ENCODE measurements at places on chromosomes 11 and 22.

DNA sequence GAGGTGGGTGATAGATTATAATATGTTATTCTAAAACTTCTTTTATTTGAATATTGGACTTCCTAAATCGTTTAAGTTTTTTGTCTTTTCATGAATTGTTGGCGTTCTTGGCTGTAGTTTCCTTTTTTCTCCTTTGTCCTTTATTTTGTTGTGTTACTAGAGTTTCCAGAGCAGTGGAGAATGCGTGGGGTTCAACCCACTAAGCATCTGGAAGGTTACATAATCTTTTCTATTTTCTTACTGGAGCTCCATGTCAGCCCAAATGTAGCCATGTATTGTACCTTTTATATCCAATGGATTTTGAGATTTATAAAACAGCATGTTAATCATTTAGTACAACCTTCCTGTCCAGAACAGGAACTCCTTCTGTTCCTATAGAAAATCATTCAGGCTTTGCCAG lies 63.2 kb downstream of the PPP6R3 start:
- DNase-seq, result no peak

DNA sequence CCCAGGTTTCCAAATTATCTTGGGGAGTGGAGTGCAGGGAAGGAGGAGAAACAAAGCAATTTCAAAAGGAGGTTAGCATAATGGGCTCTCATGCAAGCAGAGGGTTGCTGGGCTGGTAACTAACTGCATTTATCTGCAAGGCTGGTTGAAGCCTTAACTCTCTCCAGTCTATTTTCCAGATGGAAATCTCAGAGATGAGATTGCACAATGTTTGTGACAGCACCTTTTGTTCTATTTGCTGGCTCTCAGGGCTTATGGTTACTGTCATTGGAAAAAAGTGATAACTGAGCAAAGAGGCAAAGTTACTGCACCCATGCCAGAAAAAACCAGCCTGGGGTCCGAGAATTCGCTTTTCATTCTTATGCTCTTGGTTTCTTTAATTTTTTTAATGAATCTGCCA lies 33.2 kb downstream of the ABCC8 start:
- DNase-seq, result no peak

- no peak for DNase-seq
Measured at GRCh38 chr11:7640816-7641215, 32.5 kb downstream of the CYB5R2 start.

DNA sequence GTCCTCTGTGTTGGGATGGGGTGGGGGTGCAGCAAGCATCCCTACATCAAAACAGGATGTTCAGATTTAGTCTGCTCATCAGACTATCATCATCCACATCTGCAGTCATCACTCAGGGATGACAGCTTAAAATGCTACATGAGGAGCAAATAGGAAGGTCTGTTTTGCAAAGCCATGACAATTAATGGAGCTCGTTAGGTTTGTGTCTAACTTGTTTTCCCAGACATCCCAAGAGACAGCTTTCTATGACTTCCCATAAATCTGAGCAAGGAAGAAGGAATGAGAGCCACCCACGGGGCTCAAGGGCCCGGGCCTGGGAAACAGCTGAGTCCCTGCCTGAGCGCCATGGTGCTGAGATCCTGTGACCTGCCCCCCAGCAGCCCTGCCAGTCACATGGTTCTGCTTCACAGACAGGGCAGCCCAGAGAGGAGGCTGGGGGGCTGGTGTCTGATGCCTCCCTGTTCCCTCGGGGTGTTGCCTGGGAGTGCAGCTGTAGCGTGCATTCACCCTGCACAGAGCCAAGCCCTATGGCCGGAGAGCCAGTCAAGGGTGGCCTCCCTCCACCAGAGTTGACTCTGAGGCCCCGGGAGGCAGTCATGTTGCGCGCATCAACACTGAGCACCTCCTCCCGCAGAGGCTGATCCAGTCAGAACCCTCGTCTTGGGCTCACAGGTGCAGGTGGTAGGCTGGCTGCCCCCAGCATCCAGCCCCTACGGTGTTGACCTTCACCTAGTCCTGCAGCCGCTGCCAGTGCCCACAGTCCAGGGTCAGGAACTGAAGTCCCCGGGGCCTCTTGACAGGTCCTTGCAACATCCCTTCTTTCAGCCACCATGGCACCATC lies 12.1 kb downstream of the DERL3 start:
- no peak for DNase-seq

DNA sequence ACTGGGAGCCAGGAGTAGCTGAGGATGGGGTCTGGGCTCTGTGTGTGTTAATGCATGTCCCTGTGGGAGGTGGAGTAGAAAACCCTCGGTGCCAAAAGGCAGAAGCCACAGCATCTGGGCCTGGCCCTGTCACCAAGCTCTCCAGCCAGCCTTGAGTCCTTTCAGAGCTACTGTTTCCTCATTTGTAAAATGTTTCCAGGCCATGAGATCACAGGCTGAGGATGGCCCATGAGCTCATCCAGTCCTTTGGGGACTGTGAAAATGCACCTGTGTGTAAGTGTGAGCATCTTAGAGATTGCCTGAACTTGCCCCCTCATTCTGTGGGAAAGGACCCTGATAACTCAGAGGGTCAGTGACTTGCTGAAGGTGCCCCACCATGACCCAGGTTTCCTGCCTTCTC lies 9.1 kb downstream of the ANKK1 start:
- DNase-seq, result no peak

DNA sequence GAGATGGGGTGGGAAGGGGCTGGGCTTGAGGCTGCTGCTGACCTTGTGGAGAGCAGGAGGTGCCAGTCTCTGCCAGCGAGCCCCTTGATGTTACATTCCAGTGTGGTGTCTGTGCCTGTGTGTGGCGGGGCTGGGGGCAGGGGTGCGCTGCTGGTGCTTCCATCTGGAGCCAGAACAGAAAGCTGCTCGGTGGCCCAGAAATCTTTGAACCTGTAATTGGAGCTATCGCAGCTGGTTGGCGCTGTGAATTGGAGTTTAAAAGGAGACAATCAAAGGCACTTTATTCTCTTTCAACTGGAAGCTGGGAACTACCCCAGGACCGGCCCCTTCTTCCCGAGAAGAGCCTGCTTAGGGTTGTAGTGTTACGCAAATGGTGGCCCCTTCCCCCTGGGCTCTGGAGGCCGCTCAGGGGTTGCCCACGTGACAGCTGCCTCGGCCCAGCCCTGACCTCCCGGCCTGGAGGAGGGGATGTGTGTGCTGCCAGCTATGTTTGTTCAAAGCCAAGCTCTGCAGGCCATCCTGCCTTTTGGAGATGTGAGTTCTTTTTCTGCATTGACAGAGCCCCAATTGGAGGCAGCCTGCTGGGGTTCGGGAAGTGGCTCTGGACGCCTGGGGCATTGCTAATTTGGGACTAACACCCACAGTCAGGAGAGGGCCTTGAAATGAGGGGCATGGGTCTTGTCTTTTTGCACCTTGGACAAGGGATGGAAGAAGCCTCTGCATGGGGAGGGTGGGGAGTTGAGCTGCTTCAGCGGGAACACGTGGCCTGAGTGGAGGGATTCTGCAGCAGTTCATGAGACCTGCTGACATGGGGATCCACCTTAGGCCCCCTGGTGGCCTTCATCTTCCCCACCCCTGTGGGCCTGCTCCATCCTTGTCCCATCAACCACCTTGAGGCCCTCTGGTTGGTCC lies 14.0 kb upstream of the ARSA start:
- DNase-seq, result no peak

DNA sequence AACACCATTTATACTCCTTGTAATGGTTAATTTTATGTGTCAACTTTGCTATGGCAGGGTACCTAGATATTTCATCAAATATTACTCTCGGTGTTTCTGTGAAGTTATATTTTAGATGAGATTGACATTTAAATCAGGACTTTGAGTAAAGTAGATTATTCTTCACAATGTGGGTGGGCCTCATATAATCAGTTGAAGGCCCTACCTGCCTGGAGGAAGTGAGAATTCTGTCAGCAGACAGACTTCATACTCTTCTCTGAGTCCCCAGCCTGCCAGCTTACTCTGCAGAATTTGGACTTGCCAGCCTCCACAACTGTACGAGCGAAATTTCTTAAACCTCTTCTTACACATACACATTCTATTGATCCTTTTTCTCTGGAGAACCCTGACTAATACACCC lies 49.3 kb upstream of the SYT9 start:
- DNase-seq, result no peak

- no peak for DNase-seq
Measured at GRCh38 chr22:43500792-43501785, 89.3 kb downstream of the MPPED1 start.

DNA sequence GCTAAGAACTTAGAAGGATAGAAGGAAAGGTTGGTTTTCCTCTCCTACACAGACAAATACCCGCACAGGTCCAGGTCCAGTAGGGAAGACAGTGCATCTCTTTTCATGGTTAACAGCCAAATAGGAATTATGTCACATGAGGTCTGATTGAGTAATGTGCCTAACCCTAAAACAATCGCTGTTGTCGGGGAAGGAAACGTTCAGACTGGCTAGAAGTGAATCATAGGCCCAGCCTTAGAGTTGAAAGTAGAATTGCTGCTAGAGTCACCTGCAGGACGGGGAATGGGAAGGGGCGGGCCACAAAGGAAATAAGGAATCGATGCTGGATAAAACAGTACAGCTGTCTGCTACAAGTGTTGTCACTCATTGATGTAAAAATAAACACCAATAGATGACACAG lies 12.4 kb upstream of the HTATIP2 start:
- DNase-seq, result no peak

- no peak for DNase-seq
Measured at GRCh38 chr22:35688913-35689675, 28.6 kb upstream of the APOL5 start.

DNA sequence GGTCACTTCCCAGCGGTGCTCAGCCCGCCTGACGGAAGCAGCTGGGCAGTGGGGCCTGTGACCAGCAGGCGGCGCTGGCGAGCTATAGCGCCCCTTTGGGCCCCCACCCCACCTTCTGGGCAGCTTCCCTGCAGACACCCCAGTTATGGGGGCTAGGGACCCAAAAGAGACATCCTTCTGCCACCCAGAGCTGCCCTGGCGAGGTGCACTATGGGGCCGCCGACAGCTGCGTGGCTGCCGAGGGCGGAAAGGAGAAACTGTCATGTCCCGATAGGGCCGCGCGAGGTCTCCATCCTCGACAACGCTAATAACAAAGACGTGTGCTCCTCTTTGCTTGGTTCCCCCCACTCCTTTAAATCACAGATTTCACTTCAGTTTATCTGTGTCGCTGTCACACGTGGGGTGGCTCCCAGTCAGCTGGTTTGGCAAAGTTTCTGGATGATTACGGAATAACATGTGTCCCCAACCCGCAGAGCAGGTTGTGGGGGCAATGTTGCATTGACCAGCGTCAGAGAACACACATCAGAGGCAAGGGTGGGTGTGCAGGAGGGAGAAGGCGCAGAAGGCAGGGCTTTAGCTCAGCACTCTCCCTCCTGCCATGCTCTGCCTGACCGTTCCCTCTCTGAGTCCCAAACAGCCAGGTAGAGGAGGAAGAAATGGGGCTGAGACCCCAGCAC lies 673 bp upstream of the MYO7A start:
- peak; percentile 27 for DNase-seq

DNA sequence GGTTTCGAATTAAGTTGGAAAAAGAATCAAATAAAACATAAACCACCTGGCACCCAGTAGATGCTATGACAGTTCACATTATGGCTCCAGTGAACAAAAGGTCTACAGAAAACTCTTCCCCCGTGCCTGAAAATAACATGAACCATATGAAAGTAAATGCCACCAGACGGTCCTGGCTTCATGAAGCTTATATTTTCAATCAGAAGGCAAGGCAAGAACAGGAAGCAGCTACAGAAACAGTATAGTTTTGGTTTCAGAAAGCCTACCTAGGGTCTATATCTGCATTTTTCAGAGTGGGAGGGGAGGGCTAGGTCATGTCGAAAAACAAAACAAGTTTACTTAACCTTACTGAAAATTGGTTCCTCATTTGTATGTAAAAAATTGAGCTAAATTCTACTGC lies 9.8 kb downstream of the RAB30 start:
- no peak for DNase-seq

- no peak for DNase-seq
Measured at GRCh38 chr11:33544593-33545373, 155.8 kb downstream of the C11orf91 start.

DNA sequence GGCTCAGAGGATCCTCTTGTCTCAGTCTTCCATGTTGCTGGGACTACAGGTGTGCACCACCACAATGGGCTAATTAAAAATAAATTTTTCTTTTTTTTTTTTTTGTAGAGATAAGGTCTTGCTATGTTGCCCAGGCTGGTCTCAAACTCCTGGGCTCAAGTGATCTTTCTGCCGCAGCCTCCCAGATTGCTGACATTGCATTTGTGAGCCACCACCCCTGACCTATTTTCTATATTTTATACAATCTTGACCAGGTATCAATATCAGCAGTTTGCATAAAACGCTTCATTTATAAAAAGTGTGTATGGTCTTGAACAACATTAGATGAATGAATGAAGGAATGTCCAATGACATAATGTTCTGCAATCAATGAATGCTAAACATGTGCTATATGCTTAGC lies 9.1 kb upstream of the STX3 start:
- no peak for DNase-seq

DNA sequence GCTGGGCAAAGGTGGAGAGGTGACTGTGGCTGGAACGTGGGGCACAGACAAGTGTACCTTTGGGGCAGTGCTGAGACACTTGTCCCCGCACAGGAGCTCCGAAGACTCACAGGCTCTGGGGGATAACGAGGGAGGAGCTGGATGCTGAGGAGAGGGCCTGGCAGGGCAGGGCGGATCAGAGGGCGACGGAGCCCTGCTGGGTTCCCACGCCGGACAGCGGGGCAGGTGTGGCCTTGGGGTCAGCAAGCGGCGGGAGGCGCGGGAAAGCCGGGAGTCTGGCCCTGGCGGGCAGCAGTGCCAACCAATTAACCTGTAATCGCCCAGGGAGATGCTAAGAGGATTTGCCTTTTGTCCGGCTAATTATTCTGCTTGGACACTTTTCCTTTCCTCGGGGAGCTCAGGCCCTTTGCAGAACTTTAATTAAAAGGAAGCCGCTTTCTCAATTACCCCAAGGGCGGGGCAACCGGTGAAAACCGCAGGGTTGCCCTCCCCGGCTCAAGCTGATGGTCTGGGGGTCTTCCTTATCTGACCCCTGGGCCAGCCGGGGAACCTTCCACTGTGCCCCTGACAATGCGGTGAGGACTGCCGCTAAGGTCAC lies 71.5 kb downstream of the WNT7B start:
- DNase-seq, result no peak

GRCh38 chr11:134164490-134165370 lies 59.0 kb downstream of the NCAPD3 start:
- no peak for DNase-seq

- DNase-seq, result no peak
Measured at GRCh38 chr11:57709802-57710367, 2.1 kb downstream of the MED19 start.

- no peak for DNase-seq
Measured at GRCh38 chr11:18540207-18541009, 13.7 kb upstream of the TSG101 start.

- DNase-seq, result no peak
Measured at GRCh38 chr11:86388198-86388597, 13.5 kb downstream of the CCDC81 start.
